Breast epithelium (tissue), 4 donors: ENCODE measurements at places on chromosomes 2 and 18. TPM values are rescaled to one million over a fixed set of nuclear protein-coding genes. Genes with fewer than 3 reads are reported as not detected.

DNA sequence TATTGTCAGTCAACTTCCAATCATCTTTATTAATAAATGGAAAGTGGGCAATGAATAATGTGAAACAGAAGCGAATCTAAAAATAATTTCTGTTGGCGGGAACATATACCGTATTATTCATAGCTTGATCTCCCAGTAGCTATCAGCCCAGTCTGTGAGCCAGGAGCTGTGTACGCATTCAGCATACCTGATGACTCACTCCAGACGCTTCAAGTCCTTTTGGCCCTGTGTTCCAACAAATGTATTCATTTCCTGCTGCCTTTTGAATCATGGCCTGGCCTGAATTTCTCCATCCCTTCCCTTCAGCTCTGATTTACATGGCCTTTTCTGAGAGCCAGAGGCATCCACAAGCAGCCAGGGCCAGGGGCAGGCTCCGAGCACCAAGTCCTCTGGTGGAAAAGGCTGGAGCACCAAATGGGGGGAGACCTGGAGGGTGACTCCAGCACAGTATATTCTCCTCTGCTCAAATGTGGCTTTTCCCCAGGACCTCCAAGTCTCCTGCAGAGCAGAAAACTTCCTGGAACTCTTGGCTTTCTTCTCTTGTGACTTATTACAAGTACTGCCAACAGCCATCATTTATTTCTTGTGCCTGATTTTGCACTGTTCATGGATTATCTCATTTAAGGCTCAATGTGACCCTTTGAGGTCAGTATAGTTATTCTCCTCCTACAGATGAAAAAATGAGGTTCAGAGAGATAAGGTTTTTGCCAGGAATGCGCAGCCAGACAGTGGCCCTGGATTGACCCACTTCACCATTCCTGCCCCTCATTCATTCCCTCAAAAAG, 108.7 kb downstream of the EN1 start:
- no peaks in the 10 kb centered on the region for H3K36me3 ChIP-seq
- H3K4me1 ChIP-seq = no peaks in the 10 kb centered on the region
- no peak overlapping the region for H3K4me3 ChIP-seq
- H3K27ac ChIP-seq = peak overlapping the region; percentile 56
- no peak for DNase-seq
- no peaks in the 10 kb centered on the region for H3K27me3 ChIP-seq

DNA sequence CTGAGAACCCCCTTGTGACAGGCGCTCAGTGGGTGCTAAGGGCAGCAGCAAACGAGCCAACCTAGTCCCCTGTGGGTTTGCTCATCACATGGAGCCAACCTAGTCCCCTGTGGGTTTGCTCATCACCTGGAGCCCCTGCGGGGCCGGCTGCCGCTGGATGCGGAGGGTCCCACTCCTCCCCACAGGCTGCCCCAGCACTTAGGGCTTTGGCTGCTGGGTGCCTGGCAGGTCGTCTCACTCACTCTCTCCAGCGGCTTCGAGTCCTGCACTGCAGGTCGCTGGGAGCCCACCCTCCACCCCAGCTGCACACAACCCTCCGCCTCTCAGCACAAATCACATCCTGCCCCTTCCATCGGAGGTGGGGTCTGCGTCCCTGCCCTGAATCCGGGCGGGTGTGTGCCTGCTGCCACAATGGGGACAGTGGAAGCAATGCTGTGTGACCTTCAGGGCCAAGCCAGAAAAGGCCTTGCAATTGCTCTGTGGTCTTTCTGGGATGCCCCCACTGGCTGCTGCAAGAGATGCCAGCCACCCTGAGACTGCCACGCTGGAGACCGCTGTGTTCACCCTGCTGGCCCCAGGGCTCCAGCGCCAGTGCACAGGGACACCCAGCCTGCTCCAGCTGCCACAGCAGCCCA, 248.1 kb upstream of the SALL3 start:
- no peaks in the 10 kb centered on the region for H3K36me3 ChIP-seq
- no peaks in the 10 kb centered on the region for H3K4me1 ChIP-seq
- no peak for DNase-seq
- peaks cover 15% of the 10 kb centered on the region for H3K27me3 ChIP-seq

GRCh38 chr2:219128396-219128795, 32.2 kb downstream of the NHEJ1 start:
- no peaks in the 10 kb centered on the region for H3K36me3 ChIP-seq
- no peak overlapping the region for H3K4me3 ChIP-seq
- H3K27ac ChIP-seq = no peak overlapping the region
- no peaks in the 10 kb centered on the region for H3K4me1 ChIP-seq
- DNase-seq = no peak

DNA sequence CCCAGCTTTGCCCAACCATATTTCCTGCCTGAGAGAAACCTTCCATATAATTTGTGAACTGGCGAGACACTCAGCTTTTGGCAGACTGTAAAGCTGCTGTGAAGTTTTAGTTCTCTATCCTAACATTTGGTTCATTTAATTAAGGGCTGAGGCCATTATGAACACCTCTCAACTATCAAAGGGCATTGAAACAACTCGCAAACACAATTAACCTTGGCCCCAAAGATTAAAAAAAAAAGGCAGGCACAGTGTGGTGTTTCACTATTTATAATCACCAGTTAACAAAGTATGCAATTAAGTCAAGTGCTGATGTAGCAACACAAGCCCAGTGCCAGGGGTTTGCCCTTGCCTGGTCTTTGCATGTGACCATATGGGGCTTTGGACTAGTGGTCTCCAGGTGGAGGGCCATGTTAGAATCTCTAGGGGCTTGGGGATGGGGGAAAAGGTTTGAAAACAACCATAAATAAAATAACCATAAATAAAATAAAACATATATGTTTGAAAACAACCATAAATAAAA, 297.6 kb upstream of the SKOR2 start:
- no peak for DNase-seq
- H3K27me3 ChIP-seq = no peaks in the 10 kb centered on the region
- H3K4me3 ChIP-seq = no peak overlapping the region
- no peaks in the 10 kb centered on the region for H3K36me3 ChIP-seq
- no peak overlapping the region for H3K27ac ChIP-seq

DNA sequence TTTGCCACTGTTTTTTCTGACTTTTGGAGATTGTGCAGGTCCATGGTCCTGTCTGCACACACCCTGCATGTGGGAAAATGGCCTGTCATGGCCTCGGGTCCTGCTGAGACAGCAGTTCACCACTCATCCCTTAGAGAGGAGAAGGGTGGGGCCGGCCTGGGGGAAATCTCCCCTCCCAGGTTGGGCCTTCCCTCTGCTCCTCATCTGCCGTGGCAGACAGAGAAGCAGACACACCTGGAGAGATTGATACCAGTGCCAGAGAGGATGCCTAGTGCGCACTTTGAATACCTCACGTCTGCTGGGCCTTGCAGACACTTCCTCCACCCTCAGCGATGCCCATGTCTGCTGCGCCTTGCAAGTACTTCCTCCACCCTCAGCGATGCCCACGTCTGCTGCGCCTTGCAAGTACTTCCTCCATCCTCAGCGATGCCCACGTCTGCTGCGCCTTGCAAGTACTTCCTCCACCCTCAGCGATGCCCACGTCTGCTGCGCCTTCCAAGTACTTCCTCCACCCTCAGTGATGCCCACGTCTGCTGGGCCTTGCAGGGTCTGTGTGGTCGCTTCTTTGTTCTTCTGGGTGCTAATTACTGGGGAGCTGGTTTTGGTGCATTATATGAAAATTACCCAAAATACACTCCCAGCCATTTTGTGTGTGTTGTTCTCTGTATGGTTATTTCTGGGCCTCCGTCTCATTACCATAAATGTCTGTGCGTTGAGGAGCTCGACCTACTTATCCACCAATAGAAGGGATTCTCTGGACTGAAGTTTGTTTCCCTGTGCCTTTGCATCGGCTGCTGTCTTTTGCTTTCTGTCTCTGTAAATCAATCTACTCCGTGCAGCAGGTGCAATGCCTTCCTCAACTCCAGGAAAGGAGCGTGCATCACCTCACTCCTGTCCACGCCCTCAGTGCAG, 186.9 kb upstream of the PXDN start:
- no peak overlapping the region for H3K4me3 ChIP-seq
- H3K27ac ChIP-seq = no peak overlapping the region
- H3K4me1 ChIP-seq = no peaks in the 10 kb centered on the region
- no peak for DNase-seq

DNA sequence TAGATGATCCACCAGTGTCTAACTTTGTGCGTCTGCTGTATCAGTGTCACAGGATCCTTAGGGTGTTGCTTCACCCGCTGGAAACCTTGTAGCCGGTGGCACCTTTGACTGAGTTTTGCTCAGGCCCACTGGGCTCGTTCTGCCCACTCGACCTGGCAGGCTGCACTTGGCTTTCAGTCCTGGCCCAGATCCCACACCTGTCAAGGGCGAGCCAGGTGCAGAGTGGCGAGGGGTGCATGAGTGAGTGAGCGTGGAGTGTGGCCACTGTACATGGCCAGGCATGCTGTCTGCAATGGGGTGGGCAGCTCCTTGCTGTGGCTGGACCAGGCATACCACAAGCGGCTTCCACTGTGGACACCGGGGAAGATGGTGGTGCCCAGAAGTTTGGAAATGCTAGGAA, 179.0 kb downstream of the FAM210A start:
- no peaks in the 10 kb centered on the region for H3K4me1 ChIP-seq
- H3K36me3 ChIP-seq = no peaks in the 10 kb centered on the region
- DNase-seq = no peak
- no peak overlapping the region for H3K4me3 ChIP-seq
- H3K27me3 ChIP-seq = no peaks in the 10 kb centered on the region

- no peaks in the 10 kb centered on the region for H3K36me3 ChIP-seq
- no peaks in the 10 kb centered on the region for H3K4me1 ChIP-seq
- H3K4me3 ChIP-seq = peak overlapping the region; percentile 41
Observed at GRCh38 chr2:233060501-233060979, 398 bp downstream of the INPP5D start.

GRCh38 chr2:238446371-238446770, 19.6 kb downstream of the ASB1 start:
- H3K27ac ChIP-seq = no peak overlapping the region
- no peaks in the 10 kb centered on the region for H3K27me3 ChIP-seq
- no peaks in the 10 kb centered on the region for H3K4me1 ChIP-seq
- peaks cover 3% of the 10 kb centered on the region for H3K36me3 ChIP-seq

DNA sequence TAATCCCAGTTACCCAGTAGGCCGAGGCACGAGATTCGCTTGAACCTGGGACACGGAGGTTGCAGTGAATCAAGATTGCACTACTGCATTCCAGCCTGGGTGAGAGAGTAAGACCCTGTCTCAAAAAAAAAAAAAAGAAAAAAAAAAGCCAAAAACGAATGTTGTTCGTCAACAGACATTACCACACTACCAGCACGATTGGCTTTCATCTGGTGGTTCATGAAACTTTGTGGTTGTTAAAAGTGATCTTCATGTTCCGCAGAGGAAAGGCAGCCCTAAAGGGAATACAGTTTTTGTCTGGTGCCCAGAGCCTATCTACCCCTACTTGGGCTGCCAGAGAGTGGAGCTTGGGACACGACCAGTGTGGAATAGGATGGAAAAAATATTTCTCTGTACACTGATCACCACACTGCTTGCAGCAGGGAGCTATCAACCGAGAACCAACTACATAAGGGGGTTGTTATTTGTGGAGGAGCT, 13.6 kb upstream of the CXCR4 start:
- no peak for DNase-seq
- no peak overlapping the region for H3K4me3 ChIP-seq
- H3K27ac ChIP-seq = no peak overlapping the region
- H3K36me3 ChIP-seq = no peaks in the 10 kb centered on the region
- H3K4me1 ChIP-seq = no peaks in the 10 kb centered on the region

GRCh38 chr18:48756511-48757226, 194.1 kb downstream of the SMAD7 start:
- no peaks in the 10 kb centered on the region for H3K36me3 ChIP-seq
- no peak overlapping the region for H3K27ac ChIP-seq
- no peak overlapping the region for H3K4me3 ChIP-seq
- no peaks in the 10 kb centered on the region for H3K27me3 ChIP-seq
- DNase-seq = no peak
- peaks cover 3% of the 10 kb centered on the region for H3K4me1 ChIP-seq

DNA sequence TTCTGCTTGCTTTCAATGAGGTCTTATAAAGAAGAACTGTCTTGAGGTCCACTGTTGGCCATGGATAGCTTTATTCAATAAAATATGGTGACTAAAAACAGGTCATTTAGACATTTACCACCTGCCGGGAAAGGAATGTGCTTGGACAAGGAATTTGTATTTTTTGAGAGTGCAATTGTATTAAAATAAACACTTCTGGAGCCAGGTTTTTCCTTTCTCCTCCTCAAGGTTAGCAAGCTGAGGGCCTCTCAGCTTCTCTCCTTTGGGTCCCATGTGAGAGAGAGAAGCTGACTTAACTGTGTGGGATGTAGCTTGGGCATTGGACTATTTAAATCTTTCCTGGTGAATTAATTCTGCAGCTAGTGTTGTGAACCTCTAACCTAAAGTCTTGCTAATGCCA, 321.0 kb downstream of the MEIS1 start:
- no peaks in the 10 kb centered on the region for H3K27me3 ChIP-seq
- no peaks in the 10 kb centered on the region for H3K36me3 ChIP-seq
- DNase-seq = no peak
- no peak overlapping the region for H3K4me3 ChIP-seq

DNA sequence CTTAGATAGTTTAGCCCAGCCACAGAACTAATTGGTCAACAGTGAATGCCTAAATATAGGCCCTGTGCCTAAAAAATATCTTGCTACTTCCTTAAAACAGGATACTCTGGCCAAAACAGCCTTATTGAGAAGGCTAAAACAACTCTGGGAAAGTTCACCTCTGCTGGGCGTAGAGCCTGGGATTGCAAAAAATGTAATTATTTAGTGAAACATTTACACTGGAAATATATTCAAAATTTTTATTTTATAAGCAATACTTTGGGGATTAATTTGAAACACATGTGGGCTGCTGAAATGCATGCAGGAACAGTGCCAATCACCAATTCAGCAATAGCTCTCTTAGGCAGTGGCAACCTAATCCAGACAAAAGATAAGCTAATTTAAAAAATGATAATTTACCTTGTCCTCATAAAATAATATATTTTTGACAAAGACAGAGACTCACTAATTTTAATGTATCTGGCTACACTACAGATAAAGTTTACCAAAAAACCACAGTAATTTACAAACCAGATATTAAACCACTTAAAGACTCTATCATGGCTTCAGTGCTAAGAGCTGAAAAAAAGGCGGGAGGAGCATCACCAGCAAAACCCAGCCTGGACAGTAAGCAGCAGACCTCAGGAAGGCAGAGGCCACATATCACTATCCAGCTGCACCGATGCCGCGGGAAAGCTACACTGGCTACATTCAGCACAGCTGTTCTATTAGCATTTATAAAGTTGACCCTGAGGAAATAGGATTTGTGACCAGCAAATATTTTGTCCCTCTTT, 18.5 kb downstream of the TRAK2 start:
- H3K36me3 ChIP-seq = no peaks in the 10 kb centered on the region
- peak overlapping the region; percentile 31 for H3K27ac ChIP-seq
- no peak overlapping the region for H3K4me3 ChIP-seq
- H3K4me1 ChIP-seq = peaks cover 16% of the 10 kb centered on the region
- no peaks in the 10 kb centered on the region for H3K27me3 ChIP-seq

- no peak overlapping the region for H3K27ac ChIP-seq
- no peaks in the 10 kb centered on the region for H3K27me3 ChIP-seq
- no peak for DNase-seq
- no peak overlapping the region for H3K4me3 ChIP-seq
Observed at GRCh38 chr18:45353530-45353929, 261.7 kb upstream of the SLC14A2 start.

TM4SF20 gene
- not detected for total RNA-seq

CXCR1 gene
- not detected for total RNA-seq

UGT1A10 gene
- total RNA-seq = not detected
